ENCODE measurements at places on chromosomes 5 and 9. TPM values are rescaled to one million over a fixed set of nuclear protein-coding genes. Genes with fewer than 3 reads are reported as not detected.

GRCh38 chr5:141681695-141682641 is at the start of gene ARAP3:
Gene ARAP3, minus strand, starts transcription at chr5:141682230. Its CDS starts 1,744 bp downstream, at chr5:141680486.
- H3K27me3 ChIP-seq: no peaks in the 10 kb centered on the region
- H3K36me3 ChIP-seq: no peaks in the 10 kb centered on the region
- DNase-seq: peak; percentile 87
- H3K4me1 ChIP-seq: peaks cover 35% of the 10 kb centered on the region
- peak within 1 kb of the TSS; percentile 53 for H3K27ac ChIP-seq

Gene ZDHHC11
- 0.92 TPM for total RNA-seq

GRCh38 chr5:98365126-98365525 is 408.3 kb upstream of the RGMB start:
- H3K4me1 ChIP-seq: peaks cover 3% of the 10 kb centered on the region
- no peak for DNase-seq
- H3K36me3 ChIP-seq: no peaks in the 10 kb centered on the region
- H3K27me3 ChIP-seq: no peaks in the 10 kb centered on the region
- no peak overlapping the region for H3K4me3 ChIP-seq
- no peak overlapping the region for H3K27ac ChIP-seq

- no peaks in the 10 kb centered on the region for H3K36me3 ChIP-seq
- H3K4me3 ChIP-seq: peak overlapping the region; percentile 87
- no peak overlapping the region for H3K27ac ChIP-seq
- peaks cover 17% of the 10 kb centered on the region for H3K4me1 ChIP-seq
- DNase-seq: peak; percentile 34
These were observed 1.5 kb downstream of the PIP5K1B start for GRCh38 chr9:68706363-68707201.

- H3K4me1 ChIP-seq: no peaks in the 10 kb centered on the region
- peaks cover 21% of the 10 kb centered on the region for H3K27me3 ChIP-seq
- DNase-seq: no peak
- H3K36me3 ChIP-seq: no peaks in the 10 kb centered on the region
- H3K4me3 ChIP-seq: no peak overlapping the region
These were observed 22.7 kb upstream of the UBLCP1 start for GRCh38 chr5:159240301-159240870.

Gene ANKRD18B
- total RNA-seq: 14.7 TPM

Gene FBLL1
- total RNA-seq: 0.34 TPM

DNA sequence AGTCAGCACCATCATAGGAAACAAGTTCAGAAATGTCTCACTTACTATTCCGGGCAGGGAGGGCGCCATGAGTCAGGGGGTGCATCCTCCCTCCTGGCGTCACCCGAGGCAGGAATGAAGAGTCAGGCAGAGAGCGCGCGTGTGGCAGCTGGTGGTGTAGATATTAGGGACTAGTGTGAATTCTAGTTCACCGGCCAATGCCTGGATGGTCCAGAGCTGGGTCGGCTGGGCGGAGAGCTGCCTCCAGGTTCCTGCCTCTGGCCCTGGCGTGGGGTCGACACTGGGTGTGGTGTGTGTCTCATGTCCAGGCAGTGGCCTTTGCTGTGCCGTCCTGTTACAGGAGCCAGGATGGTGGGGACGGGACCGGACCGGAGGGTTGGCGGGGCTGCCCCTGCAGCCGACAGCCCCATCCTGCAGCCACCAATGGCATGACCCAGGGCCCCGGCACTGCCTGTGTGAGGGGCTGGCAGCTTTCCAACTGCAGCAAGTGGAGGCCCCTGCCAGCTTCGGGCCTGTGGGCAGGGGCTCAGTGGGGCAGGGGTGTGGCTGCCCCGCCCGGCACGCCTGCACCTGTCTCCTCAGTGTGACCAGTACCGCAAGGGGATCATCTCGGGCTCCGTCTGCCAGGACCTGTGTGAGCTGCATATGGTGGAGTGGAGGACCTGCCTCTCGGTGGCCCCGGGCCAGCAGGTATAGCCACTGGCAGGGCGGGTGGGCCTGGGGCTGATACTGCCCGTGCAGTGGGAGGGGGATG is 9.1 kb downstream of the DIPK1B start:
- no peak overlapping the region for H3K4me3 ChIP-seq
- no peaks in the 10 kb centered on the region for H3K27me3 ChIP-seq
- peaks cover 12% of the 10 kb centered on the region for H3K4me1 ChIP-seq
- no peaks in the 10 kb centered on the region for H3K36me3 ChIP-seq

- DNase-seq: peak; percentile 91
- no peaks in the 10 kb centered on the region for H3K36me3 ChIP-seq
- peaks cover 48% of the 10 kb centered on the region for H3K27me3 ChIP-seq
- H3K27ac ChIP-seq: no peak within 1 kb of the TSS
- H3K4me1 ChIP-seq: peaks cover 22% of the 10 kb centered on the region
- peak within 1 kb of the TSS; percentile 53 for H3K4me3 ChIP-seq
These were observed at the start of gene FGF18 for GRCh38 chr5:171418982-171419687. Gene FGF18, plus strand, starts transcription at chr5:171419647. Its CDS starts 553 bp downstream, at chr5:171420200.

DNA sequence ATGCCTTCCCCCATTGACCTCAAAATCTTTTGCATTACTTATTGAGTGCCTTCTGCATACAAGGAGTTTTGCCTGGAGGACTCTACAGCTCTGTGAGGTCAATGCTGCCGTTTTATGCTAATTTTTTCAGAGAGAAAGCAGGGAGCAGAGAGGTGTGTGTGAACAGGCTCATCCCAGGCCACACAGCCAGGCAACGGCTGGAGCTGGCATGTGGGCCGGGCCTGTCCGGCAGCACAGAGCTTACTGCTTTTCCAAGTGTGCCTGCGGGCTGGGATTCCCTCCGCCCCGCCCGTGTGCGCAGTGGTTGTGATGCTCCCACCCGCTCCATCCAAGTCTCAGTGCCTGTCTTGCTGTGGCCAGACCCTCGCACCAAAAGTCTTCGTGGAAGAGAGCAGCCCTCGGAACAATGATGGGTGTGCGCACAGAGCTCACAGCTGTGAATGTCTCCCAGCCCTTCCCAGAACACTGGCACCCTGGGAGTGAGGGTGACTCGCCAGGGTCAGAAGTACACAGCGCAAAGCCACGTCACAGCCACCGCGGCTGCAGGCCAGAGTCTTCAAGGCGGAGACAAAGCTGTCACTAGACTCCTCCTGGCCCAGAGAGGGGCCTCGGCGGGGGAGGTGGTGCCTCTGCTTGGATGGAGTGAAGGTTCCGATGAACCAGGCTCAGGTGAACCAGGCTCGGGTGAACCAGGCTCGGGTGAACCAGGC is 82.8 kb downstream of the COL5A1 start:
- no peaks in the 10 kb centered on the region for H3K4me1 ChIP-seq
- no peak overlapping the region for H3K27ac ChIP-seq
- DNase-seq: no peak
- no peaks in the 10 kb centered on the region for H3K36me3 ChIP-seq
- H3K4me3 ChIP-seq: no peak overlapping the region

DNA sequence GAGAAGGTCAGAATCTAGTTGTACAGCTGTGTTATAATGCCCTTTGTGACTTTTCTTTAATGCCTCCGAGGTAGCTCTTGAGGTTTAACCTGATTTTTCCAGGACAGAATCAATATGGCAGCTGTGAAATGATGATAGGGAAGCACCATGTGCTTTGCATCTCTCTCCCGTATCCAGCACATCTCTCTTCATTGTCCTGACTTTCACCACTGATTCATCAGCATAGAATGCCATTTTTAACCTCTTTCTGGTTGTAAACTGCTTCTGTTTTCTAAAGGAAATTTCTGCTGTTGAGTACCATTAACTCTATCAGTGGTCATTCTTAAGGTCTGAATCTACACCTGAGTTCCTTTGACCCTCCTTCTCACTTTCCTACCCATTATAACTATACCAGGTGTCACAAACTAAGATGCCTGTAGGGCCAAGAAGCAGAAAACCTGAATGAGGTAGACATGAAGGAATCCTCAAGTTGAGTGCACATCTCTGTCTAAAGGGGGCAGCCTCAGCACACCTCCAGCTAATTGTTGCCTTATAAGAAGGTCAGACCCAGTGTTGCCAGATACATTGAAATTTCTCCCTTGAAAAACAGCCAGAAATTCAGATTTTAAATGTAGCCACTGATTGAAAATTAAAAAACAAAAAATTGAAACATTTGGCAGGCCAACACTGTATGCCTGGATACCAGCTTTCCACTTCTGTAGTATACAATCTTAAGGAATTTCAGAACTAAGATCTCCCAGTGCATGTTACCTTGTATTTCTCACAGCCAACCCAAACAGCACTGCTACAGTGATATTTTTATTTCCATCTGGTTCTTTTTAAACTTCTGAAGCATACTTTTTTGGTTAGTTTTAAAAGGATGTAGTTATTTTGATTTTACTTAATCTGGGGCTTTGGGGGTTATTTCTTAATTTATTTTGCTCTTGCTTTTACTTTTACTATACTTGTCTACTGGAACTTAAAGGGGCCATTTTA is 35.8 kb upstream of the TLX3 start:
- DNase-seq: peak; percentile 58
- H3K27me3 ChIP-seq: no peaks in the 10 kb centered on the region
- H3K36me3 ChIP-seq: no peaks in the 10 kb centered on the region
- no peaks in the 10 kb centered on the region for H3K4me1 ChIP-seq

GRCh38 chr5:153744751-153745150 is 254.3 kb downstream of the GRIA1 start:
- H3K36me3 ChIP-seq: no peaks in the 10 kb centered on the region
- H3K4me3 ChIP-seq: no peak overlapping the region
- H3K27ac ChIP-seq: no peak overlapping the region
- no peaks in the 10 kb centered on the region for H3K27me3 ChIP-seq

DNA sequence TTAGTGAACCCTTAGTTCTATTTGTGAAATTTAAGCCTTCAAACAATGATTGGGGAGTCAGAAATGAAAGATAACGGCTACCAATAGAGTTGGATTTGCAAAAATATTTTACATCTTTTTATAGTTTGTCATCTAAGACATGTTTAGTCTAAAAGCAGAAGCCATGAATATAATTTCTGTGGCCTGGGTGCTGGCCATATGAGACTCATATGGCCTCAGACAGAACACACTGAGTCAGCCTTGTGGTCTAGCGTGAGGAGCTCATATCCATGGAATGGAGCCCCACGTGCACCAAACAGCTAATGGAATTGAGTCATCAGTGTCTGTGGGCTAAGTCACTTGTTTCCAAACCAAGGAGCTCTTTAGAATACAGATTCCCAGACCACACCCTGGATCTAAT is 240.7 kb upstream of the NREP start:
- H3K27me3 ChIP-seq: no peaks in the 10 kb centered on the region
- no peak overlapping the region for H3K4me3 ChIP-seq
- H3K4me1 ChIP-seq: no peaks in the 10 kb centered on the region

All from neural progenitor cell (in vitro differentiated cells).